ENCODE measurements at places on chromosomes 4 and X.

- no peak for DNase-seq
These were observed 32.4 kb upstream of the BCOR start for GRCh38 chrX:40130207-40130606.

DNA sequence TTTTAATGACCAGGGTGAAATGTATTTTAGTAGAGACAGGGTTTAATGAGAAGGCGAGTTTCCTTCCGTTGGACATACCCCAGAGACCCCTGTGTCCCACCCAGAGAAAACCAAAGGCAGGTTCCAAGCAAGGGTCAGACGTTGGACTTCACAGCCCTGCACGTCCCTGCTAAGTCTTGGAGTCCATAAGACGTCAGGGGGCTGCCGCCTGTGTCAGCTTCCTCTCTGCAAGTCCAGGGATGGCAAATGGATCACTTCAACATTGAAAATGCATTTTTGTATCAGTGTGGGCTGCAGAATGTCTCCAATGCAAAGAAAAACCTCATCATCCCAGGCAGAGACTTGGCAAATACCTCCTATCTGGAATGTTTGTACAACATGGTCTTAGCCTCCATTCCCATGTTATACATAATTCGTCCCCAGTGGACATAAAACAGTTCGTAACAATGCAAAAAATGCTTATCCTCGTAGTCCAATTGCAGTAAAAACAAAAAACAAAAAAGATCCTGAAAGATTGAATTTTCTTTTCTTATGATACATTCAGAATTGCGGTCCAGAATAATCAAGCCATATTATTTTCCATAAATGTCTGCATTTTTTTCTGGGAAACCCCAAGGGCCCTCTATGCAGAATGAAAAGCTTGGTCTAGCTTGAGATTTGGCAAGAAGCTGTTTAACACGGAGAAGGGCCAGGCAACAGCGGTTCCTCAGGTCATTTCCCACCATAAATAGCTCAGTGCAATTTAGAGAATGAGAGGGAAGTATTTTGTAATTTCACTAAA, 190.9 kb downstream of the SHOX start:
- DNase-seq = no peak

DNA sequence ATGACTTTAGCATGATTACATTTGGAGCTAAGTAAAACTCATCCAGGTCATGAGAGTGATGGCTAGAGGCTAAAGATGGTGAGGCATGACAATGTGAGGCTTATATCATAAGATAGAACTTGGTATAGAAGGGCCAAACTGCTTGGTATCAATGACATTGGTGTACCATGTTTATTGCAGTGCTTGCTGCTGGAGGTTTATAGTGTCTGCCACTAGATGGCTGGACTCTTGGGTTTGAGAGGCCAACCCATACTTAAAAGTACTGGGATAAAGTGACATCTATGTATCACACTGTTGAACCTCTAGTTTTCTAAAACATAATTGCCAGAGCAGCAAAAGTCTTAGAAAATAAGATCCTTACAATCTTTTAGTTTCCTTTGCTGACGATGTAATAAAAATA, 83.0 kb upstream of the TACR3 start:
- no peak for DNase-seq

GRCh38 chrX:151762802-151763201, 28.3 kb downstream of the CNGA2 start:
- DNase-seq = no peak

DNA sequence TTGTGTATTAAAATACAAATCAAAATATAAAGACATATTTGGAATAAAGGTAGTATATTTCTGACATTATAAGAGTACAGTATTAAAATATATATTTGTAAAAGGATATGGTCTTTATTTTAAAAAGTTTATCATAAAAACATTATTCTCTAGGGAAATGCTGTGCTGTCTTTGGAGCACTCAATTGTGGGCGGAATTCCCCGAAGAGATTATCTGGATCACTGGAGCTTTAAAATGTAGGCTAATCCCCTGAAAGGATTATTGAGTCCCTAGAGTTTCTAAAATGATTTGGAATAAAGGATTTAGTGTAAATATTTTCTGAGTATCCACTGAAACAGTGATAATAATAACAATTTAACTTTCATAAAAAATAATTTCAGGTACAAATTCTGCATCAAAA, 1239.4 kb downstream of the TECRL start:
- DNase-seq = no peak
